Activated CD8-positive, alpha-beta memory T cell treated with anti-CD3 and anti-CD28 coated beads for 1 hour (primary cell): ENCODE measurements at places on chromosomes 6 and 20.

DNA sequence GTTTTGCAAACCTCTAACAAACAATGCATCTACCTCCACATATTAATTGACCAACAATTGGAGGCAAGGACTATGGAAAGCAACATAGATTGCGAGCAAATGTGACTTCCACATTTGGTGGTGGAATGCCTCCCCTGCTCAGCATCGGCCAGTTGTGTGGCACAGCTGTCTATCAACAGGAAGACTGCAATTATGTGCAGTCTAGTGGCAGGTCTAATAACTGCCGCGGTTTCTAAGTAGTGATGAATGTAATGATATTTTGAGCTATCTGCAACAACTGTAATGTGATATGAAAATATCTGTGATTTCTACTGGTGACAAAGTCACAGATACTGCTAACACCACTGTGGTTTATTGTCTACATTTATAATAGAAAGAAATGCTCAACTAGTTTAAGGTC is 56.8 kb downstream of the NCR2 start:
- DNase-seq, result no peak

DNA sequence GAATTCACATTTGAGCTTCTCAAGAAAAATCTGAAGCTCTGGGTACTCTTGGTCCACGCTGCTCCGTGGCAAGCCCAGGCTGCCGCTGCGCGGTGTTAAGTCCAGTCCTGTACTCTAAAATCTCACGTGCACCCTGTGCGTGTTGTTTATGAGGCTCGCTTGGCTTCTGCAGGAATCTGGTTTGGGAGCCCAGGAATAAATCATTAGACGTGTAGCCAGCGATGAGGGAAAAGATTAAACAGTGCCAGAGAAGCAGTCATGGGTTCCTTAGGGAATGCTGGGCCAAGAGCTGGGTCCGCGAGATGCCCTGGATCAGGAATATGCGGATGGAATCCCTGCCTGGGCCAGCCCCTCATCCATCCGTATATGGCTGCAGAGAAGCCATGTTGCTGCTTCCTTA is 87.3 kb downstream of the KCNB1 start:
- no peak for DNase-seq

GRCh38 chr6:10964684-10965083 is 77.8 kb downstream of the SYCP2L start:
- DNase-seq, result no peak

DNA sequence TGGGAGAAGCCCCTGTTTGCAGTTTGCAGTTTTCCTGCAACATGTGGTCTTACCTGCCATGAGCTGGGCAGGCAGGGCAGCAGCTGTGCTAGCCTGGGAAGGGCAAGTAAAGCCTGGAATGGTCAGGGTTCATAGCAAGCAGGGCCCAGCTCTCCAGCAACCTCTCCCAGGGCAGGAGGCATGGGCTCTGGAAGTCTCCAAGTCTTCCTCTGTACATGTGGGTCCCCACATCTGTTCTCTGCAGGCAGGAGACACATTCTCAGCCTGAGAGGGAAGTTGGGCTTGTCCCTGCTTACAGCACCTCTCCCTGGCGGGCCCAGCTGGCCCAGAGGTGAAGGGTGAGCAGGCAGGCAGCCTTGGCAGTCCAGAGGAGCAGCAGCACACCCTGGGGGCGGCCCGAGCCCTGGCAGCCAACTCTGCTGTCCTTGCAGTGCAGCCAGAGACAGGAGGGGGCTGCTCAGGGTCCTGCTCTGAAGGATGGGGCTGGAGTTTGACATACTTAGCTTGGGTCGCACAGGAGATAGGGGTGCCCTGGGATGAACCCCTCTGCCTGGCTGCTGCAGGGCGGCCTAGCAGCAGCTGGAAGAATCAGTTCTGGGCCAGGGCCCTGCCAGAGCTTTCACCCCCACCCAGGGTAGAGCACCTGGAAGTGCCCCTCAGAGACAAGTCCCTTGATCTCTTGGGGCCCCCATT is 176.0 kb downstream of the MRPL14 start:
- DNase-seq, result no peak

DNA sequence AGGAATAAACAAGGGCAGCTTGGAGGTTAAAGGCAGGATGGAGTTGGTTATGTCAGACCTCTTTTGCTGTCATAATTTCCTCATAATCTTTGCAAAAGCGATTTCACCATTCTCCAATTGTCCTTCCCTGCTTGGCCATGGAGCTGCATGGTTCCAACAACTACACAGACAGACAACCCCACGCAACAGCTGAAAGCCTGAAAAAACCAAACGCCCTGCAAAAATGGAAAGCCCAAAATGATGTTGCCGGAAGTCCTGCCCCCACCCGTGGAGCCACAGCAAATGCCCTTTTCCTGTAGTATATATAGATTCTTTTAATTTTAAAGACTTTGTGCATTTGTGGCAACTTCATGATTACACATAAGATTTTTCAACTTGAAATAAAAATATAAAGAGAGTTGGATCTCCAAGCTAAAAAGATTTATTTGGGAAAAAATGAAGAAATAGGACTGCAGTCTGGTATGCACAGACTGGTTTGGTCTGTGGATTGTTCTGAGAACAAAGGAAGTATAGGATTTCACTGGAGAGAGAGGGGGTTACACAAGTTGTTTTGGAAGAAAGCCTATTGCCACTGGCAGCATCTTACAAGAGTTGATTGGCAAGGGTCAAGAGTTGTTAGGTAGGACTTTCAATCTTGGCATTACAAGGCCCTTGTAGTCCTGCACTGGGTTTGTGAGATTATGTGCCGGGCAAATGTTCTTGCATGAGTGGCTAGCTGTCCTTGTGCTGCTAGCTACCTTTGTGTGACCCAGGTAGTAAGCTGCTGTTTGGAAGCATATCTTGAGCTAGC is 190.0 kb downstream of the C6orf118 start:
- no peak for DNase-seq

- DNase-seq, result no peak
These were observed 2.7 kb upstream of the PLCB1 start for GRCh38 chr20:8129211-8129976.

- DNase-seq, result no peak
These were observed 93.9 kb downstream of the SPTLC3 start for GRCh38 chr20:13102694-13103093.

DNA sequence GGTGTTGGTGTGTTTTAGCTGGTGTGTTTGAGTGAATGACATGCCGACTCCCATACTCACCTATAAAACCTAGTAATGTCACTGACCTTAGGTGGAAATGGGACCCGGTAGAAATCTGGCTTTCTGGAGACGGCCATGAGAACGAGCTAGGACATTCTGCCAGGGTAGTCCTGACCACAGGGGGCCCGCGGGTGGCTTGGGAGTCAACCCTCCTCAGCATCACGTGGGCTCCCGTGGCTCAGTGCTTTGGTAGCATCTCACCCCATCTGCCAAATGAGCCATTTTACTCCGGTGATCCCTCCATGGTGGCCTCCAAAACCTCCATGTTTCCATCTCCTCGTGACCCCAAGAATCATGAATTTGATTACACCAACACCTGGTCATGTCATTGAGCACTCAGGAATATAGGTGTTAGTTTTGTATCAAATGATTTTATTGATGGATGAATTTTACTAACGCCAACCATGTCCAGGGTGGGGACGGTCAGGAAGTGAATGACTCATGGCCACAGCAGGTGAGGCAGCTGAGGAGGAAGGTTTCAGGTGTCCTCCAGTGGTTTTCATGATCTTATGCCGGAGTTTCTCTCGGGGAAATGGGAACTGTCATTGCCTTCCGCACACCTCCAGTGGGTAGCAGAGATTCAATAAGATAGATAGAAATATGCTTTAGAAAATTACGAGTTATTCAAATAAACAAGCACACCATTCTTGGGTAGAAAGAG is 195.0 kb downstream of the SYNDIG1 start:
- DNase-seq, result no peak

DNA sequence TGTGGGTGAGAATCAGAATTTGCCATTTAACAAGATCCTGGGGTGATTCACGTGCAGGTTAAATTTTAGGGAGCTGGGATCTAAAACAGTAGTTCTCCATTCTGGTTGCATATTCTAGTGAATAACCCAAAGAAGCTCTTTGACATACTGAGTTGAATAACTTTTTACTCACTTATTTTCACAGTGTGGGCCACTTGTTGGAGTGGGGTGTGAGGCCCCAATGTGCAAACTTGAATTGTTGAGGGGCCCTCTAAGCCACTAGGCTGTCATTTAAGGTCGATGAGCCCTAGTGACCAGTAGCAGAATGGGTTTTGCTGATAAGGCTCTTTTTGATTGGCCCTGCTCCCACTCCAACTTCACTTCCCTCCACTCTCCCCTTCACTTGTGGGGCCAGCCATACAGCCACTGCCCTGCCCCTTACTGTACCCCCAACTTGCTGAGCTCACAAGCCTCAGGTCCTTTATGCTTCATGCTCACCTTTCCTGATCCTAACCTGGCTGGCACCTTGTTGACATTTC is 33.6 kb upstream of the RIPOR2 start:
- DNase-seq, result no peak

- no peak for DNase-seq
These were observed 23.1 kb downstream of the MAN1A1 start for GRCh38 chr6:119326291-119327005.

DNA sequence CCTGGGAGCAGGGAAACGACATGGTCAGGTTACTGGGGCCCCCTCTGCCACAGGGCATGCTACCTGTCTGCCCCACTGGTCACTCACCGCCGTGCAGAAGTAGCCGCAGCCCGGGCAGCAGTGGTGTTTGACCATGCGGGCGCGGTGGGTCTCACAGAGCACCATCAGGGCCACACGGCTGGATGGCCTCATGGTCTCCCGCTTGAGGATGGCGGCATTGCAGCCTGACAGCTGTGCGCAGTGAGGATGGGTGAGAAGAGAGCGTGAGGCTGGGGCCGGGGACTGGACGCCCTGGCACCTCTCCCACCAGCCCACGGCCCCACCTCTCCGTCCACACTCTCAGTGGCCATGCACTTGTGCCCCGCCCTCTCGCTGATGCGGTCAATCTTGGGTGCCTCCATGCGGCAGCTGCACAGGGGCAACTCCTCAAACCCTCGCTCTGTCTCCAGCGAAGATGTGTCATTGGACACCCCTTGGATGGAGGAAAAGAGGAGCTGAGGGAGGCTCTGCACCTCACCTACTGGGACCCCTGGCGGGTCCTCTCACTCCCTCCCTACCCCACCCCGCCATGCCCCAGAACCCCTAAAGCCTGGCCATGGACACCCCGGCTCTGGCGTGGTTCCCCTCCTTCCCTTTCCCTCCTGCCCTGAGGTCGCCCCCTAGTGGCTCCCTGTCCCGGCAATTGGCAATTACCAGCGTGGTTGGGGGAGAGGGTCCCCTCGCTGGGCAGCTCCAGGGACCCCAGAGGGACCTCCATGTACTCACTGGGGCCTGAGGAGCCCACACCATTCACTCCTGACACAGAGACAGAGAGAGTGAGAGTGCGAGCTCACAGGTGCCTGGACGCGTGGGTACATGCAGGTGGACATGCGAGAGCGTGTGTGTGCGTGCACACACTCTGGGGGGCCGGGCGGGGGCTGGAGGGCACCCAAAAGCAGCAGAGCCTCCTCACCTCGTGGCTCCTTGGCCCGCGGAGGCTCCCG is 8.9 kb downstream of the EHMT2 start:
- DNase-seq, result no peak

DNA sequence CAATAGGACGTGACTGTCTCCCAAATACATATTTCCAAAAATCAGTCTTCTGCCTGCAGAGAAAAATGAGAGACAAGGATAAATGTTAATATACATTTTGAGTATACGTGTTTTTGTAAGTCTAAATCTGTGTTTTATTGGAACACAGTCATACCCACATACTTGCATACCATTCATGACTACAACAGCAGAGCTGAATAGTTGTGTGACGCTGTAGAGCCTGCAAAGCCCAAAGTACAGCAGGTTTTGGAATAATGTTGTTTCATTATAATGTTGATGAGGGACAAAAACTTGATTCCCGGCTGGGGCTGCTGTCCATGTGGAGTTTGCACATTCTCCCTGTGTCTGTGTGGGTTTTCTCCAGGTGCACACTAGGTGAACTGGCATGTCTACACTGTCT is 23.8 kb upstream of the FBXO9 start:
- no peak for DNase-seq

GRCh38 chr6:163381118-163381756 is 33.3 kb upstream of the QKI start:
- no peak for DNase-seq
